Inflammatory macrophage (primary cell): ENCODE measurements at places on chromosomes 6 and 20.

DNA sequence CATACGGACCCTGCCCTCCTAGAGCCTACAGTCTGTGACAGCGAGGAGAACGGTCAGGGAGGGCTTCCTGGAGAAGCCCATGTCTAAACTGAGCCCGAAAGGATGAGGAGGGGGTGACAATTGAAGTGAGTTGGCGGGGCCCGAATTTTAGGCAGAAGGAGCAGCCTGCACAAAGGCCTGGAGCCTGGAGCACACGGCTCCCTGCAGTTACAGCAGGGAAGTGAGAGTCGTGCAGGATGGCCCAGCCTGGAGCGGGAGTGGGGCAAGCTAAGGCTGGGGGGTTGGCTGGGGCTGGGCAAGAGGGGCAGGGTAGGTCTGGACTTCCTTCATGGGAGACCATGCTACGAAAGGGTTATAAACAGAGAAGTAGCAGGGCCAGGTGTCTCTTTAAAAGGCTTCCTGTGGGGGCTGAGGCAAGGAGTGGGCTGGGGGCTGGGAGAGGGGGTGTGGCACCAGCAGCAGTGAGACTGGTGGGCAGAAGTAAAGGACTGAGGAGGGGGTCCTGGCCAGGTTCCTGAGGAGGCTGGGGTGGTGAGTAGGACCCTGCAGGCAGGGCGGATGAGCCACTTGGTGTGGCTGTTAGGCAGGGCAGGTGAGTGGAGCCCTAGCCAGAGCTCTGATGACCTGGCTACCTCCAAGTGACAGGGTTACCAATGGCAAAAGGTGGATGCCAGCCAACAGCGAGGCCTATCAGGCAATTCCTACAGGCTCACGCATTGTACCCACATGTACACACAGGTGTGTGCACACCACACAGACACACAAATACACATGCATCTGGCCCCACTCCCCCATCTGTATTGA, 119.2 kb downstream of the MRPL14 start:
- DNase-seq = no peak

- no peak for DNase-seq
These were observed 560.5 kb downstream of the PKHD1 start for GRCh38 chr6:51526922-51527321.

- no peak for DNase-seq
These were observed 195.5 kb downstream of the ISM1 start for GRCh38 chr20:13416531-13416930.

DNA sequence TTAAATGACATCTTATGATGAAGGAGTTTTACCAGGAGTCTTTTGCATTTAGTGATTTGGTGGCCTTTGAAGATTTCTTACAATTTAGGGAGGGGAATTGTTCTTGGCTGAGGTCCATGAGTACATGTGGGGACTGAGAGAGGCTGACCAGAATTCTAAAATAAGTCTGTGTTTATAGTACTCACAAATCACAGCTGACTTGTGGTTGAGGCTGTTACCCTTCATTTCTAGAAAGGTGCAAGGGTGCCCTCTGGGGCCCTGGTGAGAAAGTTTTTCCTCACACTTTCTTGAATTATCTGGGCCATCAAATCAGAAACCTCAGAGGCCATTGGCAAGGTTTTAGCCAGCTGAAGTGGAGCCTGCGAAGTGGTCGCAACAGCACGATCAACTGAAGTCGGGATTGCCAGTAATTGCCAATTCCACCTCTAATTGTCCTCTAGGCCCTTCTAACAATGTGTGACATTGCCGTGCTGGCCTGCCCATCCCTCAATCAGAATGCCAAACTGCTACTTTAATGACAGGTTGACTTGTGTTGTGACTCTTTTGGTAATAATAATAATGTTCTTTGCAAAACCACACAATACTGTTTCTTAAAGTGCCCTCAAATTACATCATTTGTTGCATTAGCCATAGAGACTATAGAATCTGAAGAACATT, 221.6 kb downstream of the OGFRL1 start:
- DNase-seq = peak; percentile 49

DNA sequence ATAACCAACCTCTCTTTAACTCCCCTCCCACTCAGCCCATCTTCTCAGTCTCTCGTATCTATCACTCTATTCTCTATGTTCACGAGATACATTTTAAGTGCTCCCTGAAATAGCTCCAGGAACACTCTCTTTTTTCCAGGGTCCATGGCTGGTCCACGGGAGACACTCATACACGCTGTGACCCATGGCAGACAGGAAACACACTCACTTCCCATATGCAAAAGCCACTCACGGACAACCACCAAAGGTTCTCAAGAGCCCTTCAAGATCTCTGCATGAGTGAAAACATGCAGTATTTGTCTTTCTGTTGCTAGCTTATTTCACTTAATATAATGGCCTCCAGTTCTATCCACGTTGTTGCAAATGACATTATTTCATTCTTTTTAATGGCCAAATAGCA, 71.4 kb upstream of the PCSK2 start:
- no peak for DNase-seq

- no peak for DNase-seq
These were observed 30.8 kb upstream of the HLA-DOA start for GRCh38 chr6:33040157-33040556.

DNA sequence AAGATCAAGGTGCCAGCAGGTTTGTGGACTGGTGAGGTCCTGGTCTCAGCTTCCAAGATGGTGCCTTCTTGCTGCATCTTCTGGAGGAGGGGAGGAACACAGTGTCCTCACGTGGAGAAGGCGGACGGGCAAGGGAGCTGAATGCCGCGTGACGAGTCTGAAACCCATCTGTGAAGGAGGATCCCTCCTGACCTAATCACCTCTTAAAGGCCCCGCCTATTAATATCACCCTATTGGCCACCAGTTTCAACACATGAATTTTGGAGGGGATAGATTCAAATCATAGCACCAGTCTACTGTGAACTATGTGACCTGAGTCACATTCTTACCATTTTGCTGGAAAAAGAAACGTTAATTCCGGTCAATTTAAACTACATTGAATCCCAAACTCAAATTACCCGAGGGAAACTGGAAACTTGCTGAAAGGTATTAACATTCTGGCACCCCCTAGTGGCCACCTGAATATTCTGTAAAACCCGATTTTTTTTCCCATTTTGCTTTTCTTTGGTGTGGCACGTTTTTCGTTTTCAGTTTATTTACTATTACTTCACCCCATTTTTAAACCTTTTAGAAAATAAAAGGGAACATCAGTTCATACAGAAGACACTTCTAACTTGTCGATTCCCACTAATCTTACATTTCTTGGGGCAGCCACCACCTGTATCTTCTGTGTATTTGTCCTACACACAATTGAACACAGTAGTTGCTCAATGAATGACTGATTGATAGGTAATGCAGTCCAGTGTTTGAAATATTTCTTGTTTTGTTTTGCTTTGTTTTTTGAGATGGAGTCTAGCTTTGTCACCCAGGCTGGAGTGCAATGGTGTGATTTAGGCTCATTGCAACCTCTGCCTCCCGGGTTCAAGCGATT, 17.9 kb upstream of the CCDC170 start:
- DNase-seq = peak; percentile 40

DNA sequence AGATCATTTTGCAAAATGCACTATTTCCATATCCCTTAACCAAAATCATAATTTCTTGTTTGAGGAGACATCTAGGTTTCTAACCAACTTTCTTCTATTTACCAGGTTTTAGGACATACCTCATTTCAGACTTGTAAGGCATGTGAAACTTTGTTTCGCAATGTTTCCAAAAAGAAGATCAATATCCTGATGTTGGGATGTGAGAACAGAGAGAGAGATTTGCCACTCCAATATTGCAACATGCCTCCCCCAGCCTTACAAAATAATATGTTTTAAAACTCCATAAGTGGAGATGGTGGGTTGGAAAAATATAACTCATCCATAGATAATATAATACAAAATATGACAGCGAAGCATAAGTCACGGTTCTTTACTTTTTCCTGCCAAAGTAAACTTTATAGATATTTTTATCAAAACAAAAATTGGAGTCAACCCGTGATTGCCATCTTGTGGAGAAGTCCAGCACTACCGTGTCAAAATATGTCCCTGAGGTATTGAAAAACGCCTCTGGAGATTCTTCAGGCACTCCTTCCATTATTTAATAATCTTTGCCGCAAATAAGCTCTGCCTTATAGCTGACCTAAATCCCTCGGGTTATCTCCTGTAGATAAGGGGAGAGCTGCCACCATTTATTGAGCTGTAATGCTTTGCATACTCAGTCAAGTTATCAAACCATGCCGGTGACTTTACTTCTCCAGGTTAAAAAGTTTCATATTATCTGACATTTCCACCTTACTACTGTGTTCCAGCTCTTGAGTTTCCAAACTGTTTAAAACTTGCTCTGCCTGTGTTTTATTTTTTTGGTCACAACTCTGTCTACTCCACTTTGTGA, 534.2 kb downstream of the HACE1 start:
- DNase-seq = peak; percentile 19

- no peak for DNase-seq
These were observed 10.6 kb upstream of the FAM8A1 start for GRCh38 chr6:17589406-17590096.

DNA sequence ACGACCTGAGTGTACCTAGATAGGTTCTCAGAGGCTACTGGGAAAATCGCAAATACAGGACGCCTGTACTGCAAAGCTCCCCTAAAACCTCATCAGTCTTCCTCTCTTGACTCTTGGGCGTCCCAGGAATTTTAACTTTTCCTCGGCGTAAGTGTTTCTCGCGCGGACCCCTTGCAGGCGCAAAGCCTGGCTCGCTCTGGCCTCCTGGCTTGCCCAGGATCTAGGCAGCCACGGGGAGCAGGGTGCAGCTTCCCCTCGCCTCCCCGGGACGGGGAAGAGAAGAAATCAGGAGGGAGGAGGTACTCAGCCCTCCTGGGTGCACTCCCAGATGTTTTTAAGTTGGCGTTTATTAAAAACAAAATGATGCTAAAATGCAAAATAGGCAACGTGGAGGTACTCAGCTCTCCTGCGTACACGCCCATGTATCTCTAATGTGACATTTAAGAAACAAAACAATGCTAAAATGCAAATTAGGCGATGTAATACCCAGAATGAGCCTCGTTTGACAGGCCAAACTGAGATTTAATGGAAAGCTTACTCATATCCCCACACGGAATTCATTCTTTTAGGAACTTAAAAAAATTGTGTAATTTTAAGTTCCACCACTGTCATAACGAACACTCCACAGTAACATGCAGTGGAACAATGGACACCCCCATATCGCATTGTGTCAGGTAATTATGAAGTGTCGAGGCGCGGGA, 1.6 kb upstream of the SOBP start:
- DNase-seq = no peak

- DNase-seq = no peak
These were observed 1.8 kb upstream of the ZNF184 start for GRCh38 chr6:27474672-27475071.
